ENCODE measurements at places on chromosomes 2 and 18.

DNA sequence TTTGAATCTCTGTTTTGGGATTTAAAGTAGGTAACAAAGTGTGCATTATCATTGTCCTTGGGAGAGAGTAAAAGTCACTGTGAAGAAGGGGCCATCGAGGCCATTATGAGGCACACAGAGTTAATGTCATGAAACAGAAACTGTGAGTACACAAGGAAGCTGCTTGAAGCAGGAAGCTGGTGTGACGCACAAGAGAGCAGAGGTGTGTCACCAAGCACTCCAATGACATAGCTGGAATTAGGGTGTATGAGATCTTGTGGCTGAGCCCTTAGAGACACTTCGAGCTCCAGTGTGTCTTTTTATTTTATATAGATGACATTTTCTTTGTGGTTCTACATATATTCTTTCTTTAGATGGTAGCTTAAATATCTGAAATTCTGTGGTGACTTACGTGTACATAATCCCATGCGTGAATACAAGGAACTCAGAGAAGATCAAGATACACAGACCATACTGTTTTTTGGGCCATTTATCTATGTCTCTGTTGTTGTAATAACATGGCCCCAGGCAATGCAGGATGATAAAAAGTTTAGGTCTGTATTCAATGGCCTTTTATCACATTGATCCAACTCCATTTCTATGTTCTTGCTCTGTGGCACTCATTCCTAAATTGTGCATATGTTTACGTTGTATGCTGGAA is 164.7 kb upstream of the FAM98A start:
- DNase-seq, result peak; percentile 41

GRCh38 chr2:2050446-2050845 is 280.6 kb downstream of the MYT1L start:
- DNase-seq, result no peak

DNA sequence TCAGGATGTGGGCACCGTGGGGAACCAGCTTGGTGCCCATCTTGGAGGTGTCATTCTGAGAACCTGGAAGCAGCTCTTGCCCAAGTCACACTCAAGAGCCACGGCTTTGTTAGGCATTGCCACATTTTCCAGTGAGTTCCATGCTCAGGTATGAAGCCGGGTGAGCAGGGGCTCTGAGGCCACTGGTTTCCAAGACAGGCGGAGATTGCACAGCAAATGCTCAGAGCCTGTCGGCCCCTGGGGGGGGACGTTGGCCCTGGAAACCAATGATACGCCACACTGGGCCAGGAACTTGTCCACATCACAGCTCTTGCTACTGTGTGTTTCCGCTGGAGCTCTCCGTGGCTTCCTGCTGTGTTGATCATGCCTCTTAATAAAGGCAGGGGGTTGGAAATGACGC is 52.5 kb upstream of the SALL3 start:
- no peak for DNase-seq

DNA sequence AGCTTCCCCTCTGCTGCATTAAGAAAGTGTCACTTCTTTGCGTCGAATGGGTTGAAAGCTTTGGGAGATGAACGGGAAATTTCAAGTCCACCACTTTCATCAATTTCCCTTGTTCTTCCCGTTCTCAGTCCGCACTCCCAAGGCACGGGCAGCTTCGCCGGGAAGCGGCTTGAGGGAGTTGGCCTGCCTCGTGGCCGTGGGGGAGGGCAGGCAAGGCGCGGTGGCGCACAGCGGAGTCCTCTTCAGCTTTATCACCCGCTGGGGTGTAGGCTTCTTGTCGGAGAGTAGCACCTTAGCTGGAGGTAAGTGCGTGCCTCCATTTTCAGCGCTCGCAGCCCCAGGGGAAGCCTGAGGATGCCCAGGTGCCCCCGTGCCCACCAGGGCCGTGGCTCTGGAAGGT is 19.9 kb downstream of the KCTD18 start:
- no peak for DNase-seq

DNA sequence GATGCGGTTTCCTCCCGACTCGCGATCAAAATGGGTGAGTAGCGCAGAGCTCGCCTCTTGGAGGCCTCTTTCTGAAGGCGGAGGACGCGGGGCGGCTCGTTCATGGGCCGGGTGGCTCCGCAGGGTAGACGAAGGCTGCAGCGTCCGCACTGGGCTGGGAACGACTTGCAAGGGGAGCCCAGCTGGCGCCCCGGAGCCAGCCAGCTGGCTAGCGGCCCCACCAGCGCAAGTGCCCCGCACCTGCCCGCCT is 328 bp upstream of the PASK start:
- DNase-seq, result no peak

GRCh38 chr2:197309691-197310231 is 819 bp downstream of the ANKRD44 start:
- DNase-seq, result peak; percentile 24

DNA sequence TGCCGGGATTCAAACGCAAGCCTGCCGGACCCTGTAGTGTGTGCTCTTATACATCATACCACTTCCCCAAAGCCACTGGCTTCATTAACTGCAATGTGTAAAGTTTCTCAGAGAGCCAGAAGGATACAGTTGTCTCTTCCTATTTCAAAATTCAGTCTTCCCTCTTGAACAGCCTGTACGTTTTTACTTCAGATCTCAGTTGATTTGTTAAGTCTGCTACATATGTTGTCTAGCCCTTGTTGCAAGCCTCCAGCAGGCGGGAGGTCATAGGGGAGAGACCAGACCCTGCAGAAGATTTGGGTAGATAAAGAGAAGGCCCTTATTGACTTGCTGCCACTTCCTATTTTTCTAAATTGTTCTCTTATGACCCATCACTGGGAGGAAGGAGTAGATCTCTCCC is 56.2 kb downstream of the ARHGEF33 start:
- DNase-seq, result no peak

DNA sequence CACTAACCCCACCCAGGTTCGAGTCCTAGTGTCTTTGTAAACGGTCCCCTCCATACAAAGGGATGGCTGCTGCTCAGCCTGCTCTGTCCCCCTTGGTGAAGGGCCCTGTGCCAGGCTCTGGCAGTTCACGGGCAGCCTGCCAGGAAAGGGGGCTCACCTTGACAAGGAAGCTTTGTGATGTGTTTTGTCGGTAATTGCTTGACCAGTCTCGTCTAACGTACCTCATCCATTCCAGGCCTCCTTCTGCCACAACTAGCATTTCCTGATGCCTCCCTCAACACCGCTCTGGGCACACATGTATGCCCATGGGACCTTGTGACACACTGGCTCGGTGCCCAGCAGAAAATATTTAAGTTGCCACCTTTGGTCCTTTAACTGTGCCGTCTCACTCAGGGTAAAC is 171.9 kb downstream of the KLHL29 start:
- peak; percentile 17 for DNase-seq

GRCh38 chr2:96921561-96922319 is 51.9 kb upstream of the SEMA4C start:
- no peak for DNase-seq

GRCh38 chr2:43361286-43361685 is 134.9 kb upstream of the ZFP36L2 start:
- no peak for DNase-seq

GRCh38 chr2:201964631-201965206 is 68.9 kb upstream of the FZD7 start:
- DNase-seq, result no peak

DNA sequence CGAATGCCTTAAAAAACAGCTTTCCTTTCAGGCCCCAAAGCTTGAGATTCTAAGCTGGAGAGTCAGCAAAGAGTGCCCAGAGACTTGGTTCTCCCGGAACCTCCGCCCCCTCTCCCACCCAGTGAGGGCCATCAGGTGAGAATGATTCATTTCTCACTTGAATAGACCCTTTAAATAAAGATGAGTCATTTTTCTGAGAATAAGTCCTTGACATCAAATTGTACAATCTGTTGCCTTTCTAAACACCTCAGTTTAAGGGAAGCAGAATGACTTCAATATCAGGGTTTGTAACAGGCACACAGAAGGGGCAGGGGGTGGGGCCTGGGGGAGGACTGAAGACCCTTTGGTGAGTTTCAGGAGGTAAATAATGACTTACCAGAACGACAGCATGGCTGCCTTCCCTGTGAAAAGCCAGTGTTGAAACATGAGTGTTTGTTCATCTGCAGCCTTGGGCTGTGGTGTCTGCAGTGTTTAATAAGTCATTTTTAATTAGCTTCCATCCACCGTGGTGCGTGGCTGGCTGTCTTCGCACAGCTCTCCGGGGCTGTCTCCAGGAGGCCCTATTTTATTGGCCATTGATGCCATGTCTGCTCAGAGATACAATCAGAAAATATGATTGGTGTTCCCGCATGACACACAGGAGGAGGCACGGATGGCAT is 134.9 kb upstream of the ZNF236 start:
- DNase-seq, result peak; percentile 90

DNA sequence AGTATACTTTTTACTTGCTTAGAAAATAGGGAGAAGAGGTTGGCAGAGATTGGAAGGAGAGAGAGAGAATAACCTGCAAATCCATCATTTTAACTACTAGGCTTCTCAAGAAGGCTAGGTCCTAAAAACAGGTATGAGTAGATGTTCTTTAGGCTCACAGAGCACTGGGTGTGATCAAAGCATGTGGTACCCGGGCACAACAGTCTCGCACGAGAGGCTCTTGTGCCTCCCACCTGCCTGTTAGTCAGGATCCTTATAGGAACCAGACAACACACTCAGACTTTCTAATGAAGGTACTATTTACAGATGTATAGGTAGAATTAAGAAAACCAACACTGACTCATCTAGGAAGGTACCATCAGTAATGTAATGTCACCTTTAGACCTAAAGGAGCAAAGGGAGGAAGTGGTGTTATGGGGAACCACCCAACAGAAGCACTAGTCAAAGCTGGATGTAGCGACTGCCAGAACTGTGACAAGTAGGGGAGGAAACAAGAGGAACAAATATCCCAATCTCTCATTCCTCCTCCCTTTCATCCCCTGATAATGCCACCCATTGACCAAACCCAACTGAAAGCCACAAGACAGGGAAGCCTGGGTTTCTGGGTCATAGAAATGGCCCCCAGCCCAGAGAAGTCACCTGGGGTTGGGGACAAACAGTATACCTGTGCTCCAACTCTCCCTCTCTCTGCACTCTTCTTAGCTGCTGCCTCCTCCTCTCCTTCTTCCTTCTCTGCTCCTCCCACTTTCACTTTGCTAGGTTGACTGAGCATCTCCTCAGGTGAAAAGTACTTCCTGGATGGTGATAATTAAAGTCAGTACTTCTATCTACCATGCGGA is 16.0 kb upstream of the MARCHF4 start:
- DNase-seq, result peak; percentile 70

DNA sequence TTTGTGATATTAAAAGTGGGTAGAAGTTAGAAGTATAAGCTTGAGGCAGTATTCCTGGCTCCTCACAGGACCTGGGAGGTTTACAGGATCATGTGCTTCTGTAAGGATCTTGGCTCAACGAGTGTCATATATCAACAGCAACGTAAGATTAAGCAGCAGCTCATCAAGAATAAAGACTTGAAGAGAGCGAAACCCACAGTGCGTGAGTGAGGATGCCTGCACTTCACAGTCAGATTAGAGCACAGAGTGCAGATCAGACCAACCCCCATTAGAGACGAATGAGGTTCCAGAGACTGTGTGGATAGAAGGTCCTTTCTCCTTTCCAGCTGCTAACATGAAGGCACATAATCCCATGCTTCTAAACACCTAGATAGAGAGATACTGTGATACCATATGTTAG is 1656.7 kb upstream of the NXPH2 start:
- DNase-seq, result no peak

DNA sequence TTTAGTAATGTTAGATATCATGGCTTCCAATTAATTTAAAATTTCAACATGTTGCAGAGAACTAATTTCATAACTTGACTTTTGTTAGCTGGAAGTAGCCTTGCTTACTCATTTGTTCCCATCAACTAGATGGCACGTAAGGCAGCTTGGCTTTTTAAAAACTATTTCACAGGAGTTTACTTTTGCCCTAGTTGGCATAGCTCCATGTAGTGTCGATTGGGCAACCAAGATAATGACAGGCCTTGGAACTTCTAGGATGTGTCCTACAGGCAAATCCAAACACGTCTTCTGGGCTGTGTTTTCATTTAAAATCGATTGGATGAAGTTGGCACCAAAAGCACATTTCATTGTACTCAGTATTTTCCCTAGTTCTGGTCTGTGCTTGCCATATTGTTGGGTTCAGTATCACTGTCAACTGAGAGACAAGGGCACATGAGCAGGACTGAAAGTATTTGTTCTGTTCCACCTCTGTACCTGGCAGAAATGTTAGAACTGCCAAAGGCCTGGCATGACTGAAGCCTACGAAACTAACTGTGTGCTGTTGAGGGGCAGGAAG is 29.4 kb downstream of the HADHB start:
- peak; percentile 79 for DNase-seq

- peak; percentile 41 for DNase-seq
These were observed 90.9 kb upstream of the SMAD7 start for GRCh38 chr18:49041435-49042245.

DNA sequence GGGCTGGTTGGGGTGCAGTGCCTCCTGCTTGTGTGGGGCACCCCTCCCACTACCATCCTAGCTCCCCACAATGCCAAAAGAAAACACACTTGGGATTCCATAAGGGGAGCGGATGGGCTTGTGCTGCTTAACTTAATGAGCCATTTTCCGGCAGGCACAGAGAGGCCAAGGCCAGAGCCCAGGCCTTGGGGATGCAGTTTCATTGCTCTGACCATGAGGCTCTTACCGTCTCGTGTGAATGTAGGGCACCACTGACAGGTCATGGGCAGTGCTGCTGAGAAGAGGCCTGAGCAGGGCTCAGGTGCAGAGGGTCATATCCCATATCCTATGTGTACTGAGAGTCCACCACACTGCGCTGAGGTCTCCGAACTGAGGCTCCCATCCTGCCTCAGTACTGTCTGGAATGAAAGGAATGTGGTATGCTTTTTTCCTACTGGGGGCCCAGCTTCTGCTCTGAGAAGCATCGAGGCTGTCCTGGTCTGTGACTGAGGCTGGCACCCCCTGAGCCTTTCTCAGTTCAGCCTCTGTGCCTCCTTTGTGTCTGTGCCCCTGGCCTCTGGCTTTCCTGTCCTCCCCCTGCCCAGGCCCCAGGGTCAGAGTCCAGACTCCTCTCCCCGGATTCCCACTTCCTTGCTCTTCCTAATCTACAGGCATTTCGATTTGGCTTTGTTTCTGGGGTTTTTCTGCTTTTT is 45.2 kb upstream of the MAPRE3 start:
- no peak for DNase-seq

DNA sequence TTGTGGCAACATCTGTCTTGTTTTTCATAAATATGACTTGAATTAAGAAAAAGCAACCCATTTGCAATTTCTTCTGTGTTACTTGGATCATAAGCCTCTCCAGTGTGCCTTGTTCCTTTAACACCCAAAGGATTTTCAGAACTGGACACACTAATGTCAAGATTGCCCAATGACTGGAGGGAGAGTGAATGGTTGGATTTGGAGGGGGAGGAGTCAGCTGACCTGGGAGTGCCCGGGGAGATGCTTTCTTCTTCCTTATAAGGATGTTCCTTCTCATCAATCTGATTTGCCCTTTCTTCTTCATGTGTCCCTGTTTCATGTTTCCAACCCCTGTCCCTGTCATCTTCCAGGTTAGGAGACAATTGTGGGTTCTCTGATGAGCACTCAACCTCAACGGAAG is 48.8 kb downstream of the ALPK2 start:
- DNase-seq, result peak; percentile 78

All from kidney tubule cell (primary cell).